ENCODE measurements at places on chromosomes 2 and 18. TPM values are rescaled to one million over a fixed set of nuclear protein-coding genes. Genes with fewer than 3 reads are reported as not detected.

- H3K27ac ChIP-seq = no peak overlapping the region
- H3K4me3 ChIP-seq = no peak overlapping the region
- no peaks in the 10 kb centered on the region for H3K27me3 ChIP-seq
- H3K4me1 ChIP-seq = no peaks in the 10 kb centered on the region
- H3K36me3 ChIP-seq = no peaks in the 10 kb centered on the region
Measured at GRCh38 chr2:103529798-103530502, 768.1 kb downstream of the TMEM182 start.

- H3K4me3 ChIP-seq = no peak overlapping the region
- no peak for DNase-seq
- H3K27ac ChIP-seq = no peak overlapping the region
- H3K4me1 ChIP-seq = peaks cover 8% of the 10 kb centered on the region
- no peaks in the 10 kb centered on the region for H3K27me3 ChIP-seq
Measured at GRCh38 chr2:233379034-233379433, 24.7 kb downstream of the DGKD start.

DNA sequence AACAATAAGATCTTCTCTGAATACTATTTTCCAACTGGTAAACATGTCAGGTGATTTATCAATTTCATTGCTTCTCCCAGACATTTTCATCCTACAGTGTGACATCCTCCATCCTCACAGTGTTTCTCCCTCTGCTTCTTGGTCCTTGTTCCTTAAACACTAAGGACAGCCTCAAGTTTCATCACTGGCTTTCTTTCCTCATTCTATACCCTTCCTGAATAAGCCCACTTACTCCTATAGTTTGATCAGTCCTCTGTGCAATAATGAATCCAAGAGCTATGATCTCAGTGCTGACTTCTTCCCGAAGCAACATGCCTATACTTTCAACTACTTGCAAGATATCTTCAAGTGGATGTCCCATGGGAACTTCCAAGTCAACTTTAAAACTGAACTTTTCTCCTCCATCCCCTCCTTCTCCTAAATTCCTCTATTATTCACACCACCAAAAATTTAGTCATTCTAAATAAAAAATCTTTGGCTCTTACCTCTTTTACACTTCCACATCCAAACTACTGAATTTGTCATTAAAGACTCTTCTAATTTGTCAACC lies 87.6 kb downstream of the FAM228A start:
- no peak overlapping the region for H3K27ac ChIP-seq
- H3K27me3 ChIP-seq = no peaks in the 10 kb centered on the region
- no peak overlapping the region for H3K4me3 ChIP-seq
- DNase-seq = no peak
- H3K4me1 ChIP-seq = peaks cover 7% of the 10 kb centered on the region

DNA sequence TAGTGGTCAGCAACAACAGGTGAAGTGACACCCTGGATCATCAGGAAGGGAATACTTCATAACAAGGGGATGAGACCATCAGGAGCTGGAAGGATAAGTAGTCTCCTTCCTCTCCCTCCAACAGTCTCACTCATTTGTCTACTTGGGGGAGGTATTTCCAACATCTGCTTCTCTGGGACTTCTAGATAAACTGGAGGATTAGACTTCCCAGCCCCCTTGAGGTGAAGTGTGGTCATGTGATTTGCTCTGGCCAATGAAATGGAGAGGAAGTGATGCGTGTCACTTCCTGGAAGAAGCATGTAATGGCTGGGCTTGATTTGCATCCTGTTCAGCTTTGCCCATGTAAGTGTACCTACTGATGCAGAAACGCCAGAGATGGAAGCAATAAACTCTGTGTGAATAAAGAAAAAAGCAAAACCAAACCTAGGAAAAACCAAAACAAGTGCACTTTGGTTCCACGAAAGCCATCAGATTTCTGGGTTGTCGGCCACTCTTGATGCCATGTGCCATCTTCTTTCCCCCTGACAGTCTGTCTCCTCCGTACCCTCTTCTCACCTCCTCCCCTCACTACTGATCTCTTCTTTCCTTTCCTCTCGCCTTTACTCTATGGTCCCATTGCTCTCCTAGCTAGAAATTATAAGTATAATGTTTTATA lies 76.1 kb upstream of the DNMT3A start:
- no peak overlapping the region for H3K4me3 ChIP-seq
- H3K27ac ChIP-seq = no peak overlapping the region
- H3K4me1 ChIP-seq = no peaks in the 10 kb centered on the region

- H3K27ac ChIP-seq = no peak overlapping the region
- peaks cover 16% of the 10 kb centered on the region for H3K27me3 ChIP-seq
- no peak overlapping the region for H3K4me3 ChIP-seq
- no peaks in the 10 kb centered on the region for H3K4me1 ChIP-seq
- DNase-seq = no peak
Measured at GRCh38 chr2:122341007-122341406, 585.6 kb downstream of the TSN start.

GRCh38 chr18:8121942-8122480 lies 487.2 kb upstream of the RAB12 start:
- DNase-seq = no peak
- H3K36me3 ChIP-seq = no peaks in the 10 kb centered on the region
- H3K4me1 ChIP-seq = peaks cover 39% of the 10 kb centered on the region
- no peak overlapping the region for H3K27ac ChIP-seq

DNA sequence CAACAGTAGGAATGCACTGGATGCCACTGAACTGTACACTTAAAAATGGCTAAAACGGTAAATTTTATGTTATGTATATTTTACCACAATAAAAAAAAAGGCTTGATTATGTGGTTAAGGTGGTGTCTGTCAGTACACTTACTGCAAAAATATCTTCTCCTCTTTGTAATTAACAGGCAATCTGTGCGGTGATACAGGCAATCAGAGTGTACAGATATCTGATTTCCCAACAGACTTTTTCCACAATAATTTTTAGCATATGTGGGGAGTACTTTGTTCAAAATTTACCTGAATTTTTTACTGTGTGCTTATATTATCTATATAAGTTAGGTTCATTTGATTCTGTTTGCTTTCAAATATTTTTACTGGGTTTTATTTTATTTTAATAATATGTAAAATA lies 175.0 kb upstream of the PGAP1 start:
- no peaks in the 10 kb centered on the region for H3K27me3 ChIP-seq
- H3K27ac ChIP-seq = no peak overlapping the region
- no peak for DNase-seq
- H3K36me3 ChIP-seq = no peaks in the 10 kb centered on the region

DNA sequence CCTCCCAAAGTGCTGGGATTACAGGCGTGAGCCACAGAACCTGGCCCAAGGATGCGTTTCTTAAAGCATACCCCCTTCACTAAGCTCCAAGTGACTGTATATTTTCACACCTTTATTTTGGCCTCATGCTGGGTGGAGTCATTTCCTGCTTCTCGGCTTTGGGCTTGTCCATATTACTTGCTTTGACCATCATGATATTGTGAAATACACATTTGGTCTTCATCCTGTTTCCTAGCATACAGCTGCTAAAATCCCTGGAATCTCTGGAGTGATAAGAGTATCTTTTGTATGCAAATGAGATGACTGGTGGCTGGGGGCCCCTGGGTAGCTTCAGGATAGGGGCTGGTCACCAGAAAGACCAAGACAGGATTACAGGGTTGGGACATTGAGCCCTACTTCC lies 17.6 kb upstream of the COLEC12 start:
- no peak overlapping the region for H3K27ac ChIP-seq
- peaks cover 6% of the 10 kb centered on the region for H3K36me3 ChIP-seq
- H3K27me3 ChIP-seq = peaks cover 9% of the 10 kb centered on the region
- no peak for DNase-seq
- no peak overlapping the region for H3K4me3 ChIP-seq

DNA sequence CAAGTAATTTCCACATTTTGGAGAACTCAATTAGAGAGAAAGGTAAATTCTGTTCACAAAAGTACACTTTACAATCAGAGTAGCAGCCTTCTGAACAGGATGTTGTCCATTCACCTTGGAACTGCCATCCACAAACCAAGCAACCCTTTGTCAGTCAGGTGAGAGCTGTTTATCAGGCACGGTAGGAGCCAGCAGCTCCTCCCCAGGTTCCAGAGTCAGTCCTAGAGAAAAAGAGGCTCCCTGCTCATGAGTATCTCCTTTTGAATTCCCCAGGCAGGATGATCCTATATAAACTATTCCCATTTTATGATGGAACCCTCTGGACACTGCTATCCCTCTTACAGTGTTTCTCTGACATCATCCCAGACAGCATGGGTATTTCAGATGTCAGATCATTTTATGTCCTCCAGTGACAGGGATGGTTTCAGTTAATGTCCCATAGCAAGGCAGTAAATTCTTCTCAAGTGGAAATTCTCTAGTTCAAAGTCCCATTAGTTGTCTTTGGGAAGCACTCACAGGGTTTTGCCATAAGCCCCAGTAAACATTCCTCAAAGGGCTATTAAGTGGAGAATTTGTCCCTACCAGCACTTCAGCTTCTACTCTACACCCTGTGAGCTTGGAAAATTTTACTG lies 34.5 kb upstream of the CSRNP3 start:
- DNase-seq = no peak
- H3K27ac ChIP-seq = no peak overlapping the region

DNA sequence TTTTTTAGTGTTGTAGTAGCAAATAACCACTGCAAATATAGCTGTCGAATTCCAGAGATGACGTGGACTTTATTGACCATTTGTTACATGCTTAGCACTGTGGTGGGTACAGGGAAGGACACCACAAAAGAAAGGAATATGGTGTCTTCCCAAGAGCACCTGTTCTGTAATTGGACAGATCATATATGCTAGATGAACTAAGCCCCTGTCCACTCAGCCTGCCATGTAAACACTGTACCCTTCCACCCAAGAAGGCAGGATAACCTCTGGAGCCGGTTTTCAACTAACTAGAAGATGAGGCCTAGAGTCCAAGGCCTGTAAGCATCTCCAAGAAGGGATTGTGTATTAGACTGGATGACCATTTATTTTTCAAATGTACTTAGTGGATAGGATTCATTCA lies 44.1 kb downstream of the COX7A2L start:
- H3K36me3 ChIP-seq = peaks cover 13% of the 10 kb centered on the region
- peaks cover 12% of the 10 kb centered on the region for H3K4me1 ChIP-seq
- no peaks in the 10 kb centered on the region for H3K27me3 ChIP-seq
- no peak for DNase-seq

GRCh38 chr2:62313449-62314227 lies 117.7 kb downstream of the B3GNT2 start:
- H3K4me1 ChIP-seq = no peaks in the 10 kb centered on the region
- H3K27me3 ChIP-seq = no peaks in the 10 kb centered on the region
- DNase-seq = no peak
- no peak overlapping the region for H3K27ac ChIP-seq

- H3K4me1 ChIP-seq = peaks cover 1% of the 10 kb centered on the region
- no peak overlapping the region for H3K4me3 ChIP-seq
- DNase-seq = no peak
- H3K27ac ChIP-seq = no peak overlapping the region
Measured at GRCh38 chr2:55917117-55917516, 6.5 kb downstream of the EFEMP1 start.

DNA sequence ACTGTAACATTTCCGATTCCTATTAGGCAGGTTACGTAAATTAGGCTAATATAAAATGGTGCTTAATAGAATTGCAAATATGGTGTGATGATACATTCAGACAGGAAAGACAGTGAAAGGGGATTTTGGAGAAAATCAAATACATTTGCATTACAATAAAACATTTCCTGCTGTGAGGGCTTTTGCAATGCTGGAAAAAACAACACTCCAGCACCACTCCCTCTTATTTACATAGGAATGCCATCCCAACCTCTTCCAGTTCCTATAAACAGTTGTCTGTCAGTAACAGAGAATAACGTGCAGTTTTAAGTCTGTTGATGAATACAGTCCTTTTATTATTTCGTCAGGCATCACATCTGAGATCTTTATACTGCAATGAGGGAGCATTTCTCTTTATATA lies 298.8 kb upstream of the FANCL start:
- no peaks in the 10 kb centered on the region for H3K36me3 ChIP-seq
- no peaks in the 10 kb centered on the region for H3K27me3 ChIP-seq
- no peak overlapping the region for H3K4me3 ChIP-seq
- no peak for DNase-seq
- peaks cover 11% of the 10 kb centered on the region for H3K4me1 ChIP-seq
- no peak overlapping the region for H3K27ac ChIP-seq

- H3K27me3 ChIP-seq = peaks cover 78% of the 10 kb centered on the region
- H3K4me1 ChIP-seq = peaks cover 9% of the 10 kb centered on the region
- no peak overlapping the region for H3K4me3 ChIP-seq
Measured at GRCh38 chr2:109102588-109103233, 26.3 kb upstream of the SH3RF3 start.

DNA sequence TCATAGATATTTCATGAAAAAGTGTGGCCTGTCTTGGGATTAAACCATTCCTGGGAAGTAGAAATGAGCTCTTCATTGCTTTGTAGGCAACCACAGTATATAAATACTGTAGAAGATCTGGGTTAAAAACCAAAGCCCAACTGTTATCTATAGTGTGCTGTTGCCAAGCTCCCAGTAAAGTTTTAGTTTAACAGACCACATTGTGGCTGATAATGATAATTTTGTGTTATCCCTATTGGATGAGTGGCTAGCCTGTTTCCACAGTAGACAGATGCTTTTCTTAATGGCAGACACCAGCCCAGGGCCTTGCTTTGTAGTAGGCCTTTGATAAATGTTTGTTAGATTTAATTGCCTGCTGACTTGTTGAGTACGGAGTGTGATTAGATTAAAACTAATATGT lies 52.1 kb downstream of the FMNL2 start:
- no peak overlapping the region for H3K27ac ChIP-seq
- H3K4me3 ChIP-seq = no peak overlapping the region
- H3K27me3 ChIP-seq = no peaks in the 10 kb centered on the region
- H3K36me3 ChIP-seq = no peaks in the 10 kb centered on the region
- H3K4me1 ChIP-seq = peaks cover 27% of the 10 kb centered on the region
- no peak for DNase-seq

GRCh38 chr2:50431958-50432650 lies 599.8 kb downstream of the NRXN1 start:
- no peak overlapping the region for H3K27ac ChIP-seq
- no peaks in the 10 kb centered on the region for H3K36me3 ChIP-seq
- no peak overlapping the region for H3K4me3 ChIP-seq
- no peaks in the 10 kb centered on the region for H3K4me1 ChIP-seq

DNA sequence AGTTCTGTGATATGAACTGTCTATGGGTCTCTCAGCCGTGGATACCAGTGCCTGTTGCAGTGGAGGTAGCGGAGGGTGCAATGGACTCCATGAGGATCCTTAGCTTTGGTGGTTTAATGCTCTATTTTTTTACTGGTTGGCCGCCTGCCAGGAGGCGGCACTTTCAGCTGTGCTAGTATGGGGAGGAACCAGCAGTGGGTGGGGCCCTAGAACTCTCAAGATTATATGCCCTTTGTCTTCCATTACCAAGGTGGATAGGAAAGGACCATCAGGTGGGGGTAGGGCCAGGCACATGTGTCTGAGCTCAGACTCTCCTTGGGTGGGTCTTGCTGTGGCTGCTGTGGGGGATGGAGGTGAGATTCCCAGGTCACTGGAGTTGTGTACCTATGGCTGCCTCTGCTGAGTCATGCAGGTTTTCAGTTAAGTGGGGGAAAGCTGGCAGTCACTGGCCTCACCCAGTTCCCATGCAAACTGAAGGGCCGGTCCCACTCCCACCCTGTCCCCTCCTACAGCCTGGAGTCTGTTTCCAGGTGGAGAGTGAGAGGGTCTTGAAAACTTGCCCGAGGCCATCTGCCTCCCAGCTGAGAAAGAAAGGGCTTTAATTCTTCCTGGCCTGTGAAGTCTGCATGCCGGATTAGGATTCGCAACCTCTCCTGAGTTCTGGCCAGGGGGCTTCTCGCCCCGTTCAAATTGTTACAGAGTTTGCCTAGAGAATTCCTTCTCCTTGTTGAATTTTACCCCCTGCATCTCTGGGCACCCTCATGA lies 14.5 kb downstream of the KCNS3 start:
- H3K4me1 ChIP-seq = no peaks in the 10 kb centered on the region
- DNase-seq = peak; percentile 9
- no peaks in the 10 kb centered on the region for H3K27me3 ChIP-seq

KCNG2 gene
- not detected for total RNA-seq

STARD6 gene
- total RNA-seq = not detected

GLI2 gene
- 1.4 TPM for total RNA-seq

C2orf66 gene
- total RNA-seq = 0.35 TPM

CENPA gene
- total RNA-seq = 23.4 TPM

VWC2L gene
- total RNA-seq = not detected

BOD1L2 gene
- total RNA-seq = not detected

All from Calu3 (cell line).